ENCODE measurements at places on chromosomes 7 and 10.
A peak's percentile ranks its signal among the peaks of the same experiment; 100 is the strongest.

DNA sequence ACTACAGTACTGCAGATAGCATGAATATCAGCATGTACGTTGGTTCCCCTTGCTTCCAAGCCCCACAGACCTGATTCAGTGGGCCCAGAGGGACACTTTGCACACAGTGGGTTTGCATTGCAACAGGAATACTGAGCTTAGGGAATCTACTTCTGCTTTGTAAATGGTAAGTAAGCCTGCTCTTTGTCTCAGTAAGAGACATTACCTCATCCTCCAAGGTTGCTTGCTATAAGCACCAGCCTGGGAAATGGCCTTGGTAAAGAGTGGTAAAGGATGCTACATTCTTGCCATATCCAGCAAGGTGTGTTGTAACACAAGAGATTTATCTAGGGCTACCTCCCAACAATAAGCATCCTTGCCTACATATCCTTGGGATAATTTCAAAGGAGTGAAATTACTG, 730.5 kb downstream of the INHBA start:
- DNase-seq, result no peak

DNA sequence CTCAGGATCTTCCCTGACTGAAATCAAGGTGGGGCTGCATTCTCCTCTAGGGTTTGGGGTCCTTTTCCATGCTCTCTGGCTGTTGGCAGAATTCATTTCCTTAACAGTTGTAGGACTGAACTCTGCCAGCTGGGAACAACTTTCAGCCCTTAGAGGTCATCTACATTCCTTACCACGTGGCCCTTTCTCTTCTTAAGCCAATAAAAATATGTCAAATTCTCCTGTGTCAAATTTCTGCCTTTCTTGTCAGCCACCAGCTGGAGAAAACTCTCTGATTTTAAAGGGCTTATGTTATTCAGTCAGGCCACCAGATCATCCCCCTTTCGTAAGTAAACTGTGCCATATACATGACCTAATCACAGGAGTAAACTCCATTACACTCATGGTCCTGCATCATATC, 95.3 kb upstream of the IL6 start:
- DNase-seq, result no peak

DNA sequence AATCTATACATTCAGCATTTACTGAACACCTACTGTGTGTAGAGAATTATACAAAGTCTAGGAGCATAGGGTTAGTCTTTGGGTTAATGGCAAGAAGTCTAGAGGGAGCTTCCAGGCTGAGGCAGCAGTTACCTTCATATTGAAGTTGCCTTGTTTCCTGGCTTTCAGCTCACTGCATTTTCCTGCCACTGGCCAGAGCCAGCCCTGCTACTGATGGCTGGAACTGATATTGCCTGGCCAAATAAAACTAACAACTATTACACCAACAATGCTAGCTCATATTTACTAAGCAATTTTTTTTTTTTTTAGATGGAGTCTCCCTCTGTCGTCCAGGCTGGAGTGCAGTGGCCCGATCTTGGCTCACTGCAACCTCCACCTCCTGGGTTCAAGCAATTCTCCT, 165.7 kb upstream of the ITGB1 start:
- DNase-seq, result no peak

DNA sequence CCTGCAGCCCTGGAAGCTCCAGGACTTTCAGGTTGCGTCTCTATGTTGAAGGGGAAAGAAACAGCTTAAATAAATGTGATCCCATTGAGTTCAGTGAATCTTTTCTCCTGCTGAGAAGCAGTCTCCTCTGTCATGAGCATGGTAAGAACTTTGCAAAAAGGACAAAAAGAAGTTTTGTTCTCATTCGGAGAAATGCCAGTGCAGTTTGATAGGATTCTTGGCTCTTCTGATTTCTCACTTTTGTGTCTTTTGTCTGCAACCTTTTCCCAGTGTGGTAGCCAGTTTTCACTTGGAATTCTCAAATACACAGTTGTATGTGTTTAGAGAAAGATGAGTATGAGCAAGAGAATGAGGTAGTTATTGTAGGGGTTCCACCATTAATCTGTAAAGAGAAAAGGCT, 64.3 kb downstream of the AP3M1 start:
- no peak for DNase-seq

GRCh38 chr7:152949790-152950189, 190.2 kb downstream of the ACTR3B start:
- DNase-seq, result no peak

DNA sequence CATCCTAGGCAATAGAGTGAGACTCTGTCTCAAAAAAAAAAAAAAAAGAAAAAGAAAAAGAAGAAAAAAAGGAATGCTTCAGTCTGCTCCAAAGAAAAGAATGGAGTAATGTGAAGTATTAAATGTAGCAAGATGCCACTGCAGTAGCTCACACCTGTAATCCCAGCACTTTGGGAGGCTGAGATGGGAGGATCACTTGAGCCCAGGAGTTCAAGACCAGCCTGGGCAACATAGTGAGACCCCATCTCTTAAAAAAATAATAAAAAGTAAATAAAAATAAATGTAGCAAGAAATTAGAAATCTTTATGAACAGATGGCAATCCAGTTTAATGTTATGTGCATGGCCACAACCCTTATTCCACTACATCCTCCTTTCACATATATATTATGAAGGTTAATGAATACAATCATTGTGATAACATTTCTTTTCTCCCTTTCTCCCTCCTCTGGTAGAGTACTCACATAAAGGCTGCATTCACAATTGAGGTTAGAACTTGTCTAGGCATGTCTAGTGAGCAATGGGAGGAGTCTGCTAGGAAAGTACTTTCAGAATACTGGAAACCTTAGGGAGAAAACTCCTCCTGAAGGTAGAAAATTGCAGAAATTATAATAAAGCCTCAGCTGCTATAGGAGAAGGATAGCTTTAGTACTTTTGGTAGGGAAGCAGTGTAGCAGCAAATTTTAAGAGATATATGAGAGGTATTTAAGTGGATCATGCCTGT, 20.4 kb downstream of the KLLN start:
- DNase-seq, result no peak

DNA sequence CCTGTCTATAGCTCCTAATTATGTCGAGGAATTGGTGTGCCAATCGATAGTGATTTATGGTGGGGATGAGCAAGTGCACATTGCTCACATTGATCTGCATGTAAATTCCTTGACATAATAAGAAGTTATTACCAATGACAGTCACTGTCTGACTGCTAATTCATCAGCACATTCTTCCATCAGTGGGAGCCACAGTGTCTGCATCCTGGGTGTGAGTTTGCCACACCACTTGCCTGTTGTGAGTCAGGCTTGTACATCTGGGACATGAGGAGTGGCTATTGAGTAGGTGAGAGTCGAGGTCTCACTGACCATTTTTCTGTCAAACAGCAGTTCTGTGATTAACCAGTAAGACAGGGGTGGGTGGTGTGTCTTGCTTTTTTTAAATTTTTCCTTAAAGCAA, 263.4 kb downstream of the LRMDA start:
- no peak for DNase-seq

DNA sequence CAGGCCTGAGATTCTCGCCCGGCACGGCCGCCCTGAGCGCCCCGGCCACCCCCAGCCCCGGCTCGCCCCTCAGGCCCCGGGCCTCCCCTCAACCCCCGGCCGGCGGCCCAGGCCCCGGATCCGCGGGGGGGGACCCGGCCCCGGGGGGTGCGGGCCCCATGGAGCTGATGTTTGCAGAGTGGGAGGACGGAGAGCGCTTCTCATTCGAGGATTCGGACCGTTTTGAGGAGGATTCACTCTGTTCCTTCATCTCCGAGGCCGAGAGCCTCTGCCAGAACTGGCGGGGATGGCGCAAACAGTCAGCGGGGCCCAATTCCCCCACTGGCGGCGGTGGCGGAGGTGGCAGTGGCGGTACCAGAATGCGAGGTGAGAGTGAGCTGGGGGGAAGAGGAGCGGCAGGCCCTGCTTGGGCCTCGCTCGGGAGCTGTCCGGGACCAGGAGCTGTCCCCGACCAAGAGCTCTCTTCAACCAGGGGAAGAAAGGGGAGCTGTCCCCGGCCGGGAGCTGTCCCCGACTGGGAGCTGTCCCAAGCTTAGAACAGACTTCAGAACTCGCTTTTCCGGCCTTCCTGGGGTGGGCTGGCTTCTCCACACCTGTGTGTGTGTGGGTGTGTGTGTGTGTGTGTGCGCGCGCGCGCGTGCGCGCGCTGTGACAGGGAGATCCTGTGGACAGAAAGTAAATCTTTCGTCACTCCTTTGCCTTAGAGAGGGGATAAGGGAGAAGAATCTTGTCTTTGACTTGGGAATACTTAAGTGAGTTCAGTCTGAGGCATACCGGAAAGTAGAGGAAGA, 510 bp downstream of the ZSWIM8 start:
- peak; percentile 60 for DNase-seq

GRCh38 chr7:12768948-12769347, 81.5 kb downstream of the ARL4A start:
- no peak for DNase-seq

DNA sequence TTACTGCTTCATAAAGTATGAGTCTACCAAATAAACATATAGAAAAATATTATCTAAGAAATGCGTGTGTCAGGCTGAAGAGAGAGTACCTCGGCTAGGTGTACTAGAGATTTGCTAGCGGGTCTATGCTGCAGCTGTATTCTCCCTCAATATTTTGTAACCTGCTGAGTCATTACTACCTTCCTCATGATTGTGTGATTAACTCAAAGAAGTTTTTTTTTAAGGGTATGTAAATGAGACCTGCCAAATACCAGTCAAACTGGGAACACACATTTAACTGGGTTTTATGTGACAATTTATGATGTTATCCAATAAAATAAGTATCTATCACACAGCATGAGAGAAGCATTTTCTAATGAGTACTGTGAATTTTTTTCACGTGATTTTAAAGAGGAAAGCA, 180.4 kb downstream of the RNF133 start:
- no peak for DNase-seq

DNA sequence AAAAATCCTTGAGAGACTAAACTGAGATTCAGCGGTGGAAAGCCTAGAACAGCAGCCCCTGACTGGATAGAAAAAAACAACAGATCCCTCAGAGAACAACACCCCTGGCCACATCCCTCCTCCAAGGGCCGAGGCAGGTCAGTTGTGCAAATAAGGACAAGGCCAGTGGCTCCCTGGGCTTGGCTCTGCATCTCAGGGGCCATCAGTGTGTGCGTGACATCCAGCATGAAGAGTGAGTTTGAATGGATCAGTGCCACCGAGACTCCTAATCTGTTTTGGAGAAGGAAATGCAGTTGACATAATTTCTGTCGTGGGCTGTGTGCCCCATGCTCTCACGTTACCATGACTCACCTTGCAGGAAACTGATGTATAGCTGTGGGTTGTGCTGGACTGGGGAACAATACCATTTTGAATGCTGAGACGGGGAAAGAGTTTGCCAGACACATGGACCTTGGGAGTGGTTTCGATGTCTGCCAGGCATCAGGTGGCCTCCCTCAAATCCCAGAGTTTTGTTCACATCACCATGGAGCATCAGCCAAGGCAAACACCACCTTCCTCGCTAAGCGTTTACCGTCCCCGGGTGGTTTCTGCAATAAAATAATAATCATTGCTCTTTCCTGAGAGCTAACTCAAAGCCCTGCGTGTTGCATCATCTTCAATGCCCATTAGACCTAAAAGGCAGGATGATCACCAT, 153.2 kb upstream of the FZD8 start:
- no peak for DNase-seq

- DNase-seq, result no peak
Measured at GRCh38 chr10:62583876-62584615, 209.9 kb downstream of the ZNF365 start.

DNA sequence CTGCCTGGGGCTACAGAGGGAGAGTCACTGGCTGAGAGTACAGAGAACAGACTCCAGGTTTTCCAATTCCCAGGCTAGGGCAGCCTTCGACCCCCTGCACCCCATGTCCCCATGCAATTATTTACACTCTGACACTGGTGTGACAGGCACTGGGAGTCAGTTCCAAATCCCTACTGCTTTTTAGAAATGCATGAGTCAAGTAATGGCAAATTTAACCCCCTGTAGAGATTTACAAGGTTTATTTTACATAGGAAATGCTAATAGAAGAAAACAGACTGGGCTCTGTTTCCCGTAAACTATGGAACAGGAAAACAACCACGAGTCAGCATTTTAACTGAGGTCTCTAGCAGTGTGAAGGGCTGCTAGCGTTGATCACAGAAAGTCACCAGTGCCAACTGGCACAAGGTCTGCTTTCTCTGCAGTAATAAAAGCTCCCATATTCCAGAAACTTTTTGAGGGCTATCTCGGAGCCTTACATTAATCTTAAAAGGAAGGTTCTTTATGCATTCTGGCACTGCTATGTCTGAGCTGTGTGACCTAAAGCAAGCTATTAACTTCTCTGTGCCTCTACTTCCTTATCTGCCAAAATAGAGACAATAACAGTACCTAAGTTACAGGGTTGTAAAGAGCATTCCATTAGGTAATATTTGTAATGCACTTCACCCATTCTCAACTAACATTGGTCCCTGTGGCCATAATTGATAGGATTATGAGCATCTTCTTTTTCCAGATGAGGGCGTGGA, 28.2 kb downstream of the NOD1 start:
- no peak for DNase-seq

- no peak for DNase-seq
Measured at GRCh38 chr7:35248576-35249536, 5.0 kb downstream of the TBX20 start.

- no peak for DNase-seq
Measured at GRCh38 chr7:111388912-111389311, 173.4 kb downstream of the IMMP2L start.

GRCh38 chr7:81462672-81463071, 307.2 kb downstream of the HGF start:
- DNase-seq, result no peak

All from activated CD4-positive, alpha-beta T cell treated with anti-CD3 and anti-CD28 coated beads, Interleukin-10, Interleukin-2, amounts not matched to agents 100 ng/mL and 50 ng/mL, durations not matched to agents 16 hours and 8 hours (primary cell).